ENCODE measurements at places on chromosomes 6 and 20. TPM values are rescaled to one million over a fixed set of nuclear protein-coding genes. Genes with fewer than 3 reads are reported as not detected.

Gene SLC35F1
- not detected for total RNA-seq

DNA sequence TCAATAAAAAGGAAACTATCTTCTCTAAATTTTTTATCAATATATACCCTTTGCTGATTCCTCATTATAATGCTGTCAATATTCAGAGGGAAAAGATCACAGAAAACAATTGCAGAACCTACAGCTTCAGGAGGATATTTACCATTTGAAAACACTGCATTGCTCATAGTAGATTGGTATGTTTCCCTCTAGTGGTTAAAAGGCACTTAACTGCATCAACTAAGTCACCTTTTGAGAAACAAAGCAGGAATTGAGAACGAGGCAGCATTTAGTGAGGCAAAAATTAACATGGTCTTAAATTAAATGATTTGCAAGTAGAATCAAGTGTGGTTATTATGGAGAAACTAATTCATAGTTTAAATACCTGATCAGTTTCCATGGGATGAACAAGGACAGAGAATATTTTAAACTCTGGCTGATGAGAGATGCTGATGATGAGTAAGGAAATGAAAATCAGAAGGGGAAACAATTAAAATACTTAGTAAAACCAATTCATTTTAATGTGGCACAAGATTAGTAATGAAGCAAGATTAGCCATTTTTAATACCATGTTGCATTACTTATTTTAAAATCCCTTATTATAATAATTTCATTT lies 642.1 kb downstream of the EPHA7 start:
- H3K27me3 ChIP-seq: no peaks in the 10 kb centered on the region
- no peaks in the 10 kb centered on the region for H3K36me3 ChIP-seq
- no peak overlapping the region for H3K27ac ChIP-seq

DNA sequence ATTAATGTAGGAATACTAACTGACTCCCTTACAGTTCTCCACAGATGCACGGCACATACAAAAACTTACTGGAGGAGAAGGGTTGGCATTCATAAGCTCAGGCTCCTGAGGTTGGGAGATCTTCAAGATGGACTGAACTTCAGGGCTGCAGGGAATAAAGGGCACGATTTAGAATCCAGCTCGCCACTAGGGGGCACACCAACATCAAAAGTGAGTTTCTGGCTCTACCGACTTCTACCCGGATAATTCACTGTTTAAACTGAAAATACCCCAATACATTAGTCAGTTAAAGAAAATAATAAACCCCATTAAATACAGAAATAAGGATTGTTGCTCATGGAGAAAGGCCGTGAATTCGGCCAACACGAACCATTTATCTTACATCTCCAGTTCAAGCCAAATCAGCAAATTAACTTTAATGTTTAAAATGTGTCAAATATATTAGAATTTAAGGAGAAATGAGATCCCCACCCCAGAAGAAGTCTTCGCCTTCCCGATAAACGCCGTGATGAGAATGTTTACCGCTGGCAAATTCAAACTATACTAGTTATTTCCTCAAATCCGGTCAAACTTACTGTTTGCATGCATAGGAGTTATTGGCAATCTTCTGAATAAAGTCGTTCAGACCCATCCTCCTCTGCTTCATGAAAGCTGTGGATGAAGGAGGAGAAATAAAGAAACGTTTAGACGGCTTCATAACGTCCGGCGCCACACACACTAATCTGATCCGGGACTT lies 121.7 kb upstream of the SLC2A12 start:
- H3K27ac ChIP-seq: peak overlapping the region; percentile 76
- H3K4me1 ChIP-seq: no peaks in the 10 kb centered on the region
- DNase-seq: peak; percentile 84
- H3K27me3 ChIP-seq: no peaks in the 10 kb centered on the region
- peaks cover 47% of the 10 kb centered on the region for H3K36me3 ChIP-seq
- peak overlapping the region; percentile 83 for H3K4me3 ChIP-seq

- no peak for DNase-seq
- H3K4me3 ChIP-seq: no peak overlapping the region
- H3K27ac ChIP-seq: no peak overlapping the region
- no peaks in the 10 kb centered on the region for H3K27me3 ChIP-seq
- no peaks in the 10 kb centered on the region for H3K4me1 ChIP-seq
- H3K36me3 ChIP-seq: no peaks in the 10 kb centered on the region
Observed at GRCh38 chr6:71502956-71503355, 214.3 kb downstream of the OGFRL1 start.

DNA sequence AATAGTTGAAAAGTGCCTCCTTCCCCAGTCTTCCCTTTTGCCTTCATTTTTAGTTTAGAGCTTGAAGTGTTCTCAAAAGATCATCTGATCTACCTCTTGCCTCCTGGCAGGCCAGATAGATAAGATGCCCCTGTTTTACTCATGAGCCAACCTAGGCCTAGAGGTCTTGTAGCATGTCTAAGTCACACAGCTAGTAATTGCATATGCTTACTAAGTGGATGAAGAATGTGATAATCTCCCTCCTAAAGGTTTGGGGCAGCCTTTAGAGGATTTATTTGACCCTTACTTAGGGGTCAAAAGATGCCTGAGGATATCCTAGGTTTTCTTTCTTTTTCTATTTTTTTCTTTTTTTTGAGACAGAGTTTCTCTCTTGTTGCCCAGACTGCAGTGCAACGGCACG lies 2.1 kb downstream of the C6orf141 start:
- H3K27ac ChIP-seq: no peak overlapping the region
- H3K4me1 ChIP-seq: peaks cover 17% of the 10 kb centered on the region
- no peaks in the 10 kb centered on the region for H3K36me3 ChIP-seq
- H3K4me3 ChIP-seq: no peak overlapping the region
- H3K27me3 ChIP-seq: no peaks in the 10 kb centered on the region

Gene TMEM74B
- total RNA-seq: 2.8 TPM

DNA sequence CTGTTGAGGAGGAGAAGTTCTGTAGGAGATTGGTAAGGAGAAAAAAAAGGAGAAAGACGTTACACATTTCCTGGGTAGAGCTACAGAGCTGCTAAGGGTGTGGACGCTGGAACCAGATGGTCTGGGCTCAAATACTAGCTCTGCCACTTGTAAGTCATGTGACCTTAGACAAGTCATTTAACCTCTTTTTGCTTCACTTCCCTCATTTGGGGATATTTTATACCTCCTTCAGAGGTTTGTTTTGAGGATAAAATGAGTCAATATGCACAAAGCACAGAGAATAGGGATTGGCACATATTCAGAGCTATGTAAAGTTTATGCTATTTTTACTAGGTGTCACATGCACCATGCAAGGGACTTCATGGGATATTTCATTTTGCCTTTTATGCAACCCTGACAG lies 708.8 kb downstream of the DHX35 start:
- no peaks in the 10 kb centered on the region for H3K36me3 ChIP-seq
- DNase-seq: no peak
- H3K27me3 ChIP-seq: no peaks in the 10 kb centered on the region
- no peak overlapping the region for H3K4me3 ChIP-seq
- H3K27ac ChIP-seq: no peak overlapping the region

- H3K4me1 ChIP-seq: no peaks in the 10 kb centered on the region
- no peak for DNase-seq
- no peaks in the 10 kb centered on the region for H3K36me3 ChIP-seq
- peak overlapping the region; percentile 93 for H3K4me3 ChIP-seq
- no peaks in the 10 kb centered on the region for H3K27me3 ChIP-seq
Observed at GRCh38 chr6:5004373-5005037, 668 bp upstream of the RPP40 start.

- H3K27ac ChIP-seq: no peak overlapping the region
- H3K4me1 ChIP-seq: no peaks in the 10 kb centered on the region
- H3K27me3 ChIP-seq: no peaks in the 10 kb centered on the region
- peaks cover 9% of the 10 kb centered on the region for H3K36me3 ChIP-seq
Observed at GRCh38 chr6:28906669-28907068, 17.1 kb downstream of the TRIM27 start.

DNA sequence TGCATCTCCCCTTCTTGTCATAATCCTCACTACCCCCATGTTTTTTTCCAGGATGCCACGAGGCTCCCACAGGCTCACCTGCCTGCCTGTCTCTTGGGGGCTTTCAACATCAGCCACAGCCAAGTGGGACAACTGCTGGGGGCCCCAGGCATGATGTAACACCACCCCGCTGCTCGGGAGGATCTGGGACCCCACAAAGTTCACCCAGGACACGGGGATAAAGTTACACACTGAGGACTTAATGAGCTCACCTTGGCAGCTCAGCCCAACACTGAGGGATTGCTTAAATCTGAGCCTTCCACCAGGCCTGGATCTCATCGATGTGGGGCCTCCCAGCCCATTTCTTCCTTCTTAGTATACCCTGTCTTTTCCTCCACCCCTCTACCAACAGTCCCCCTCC lies 56.4 kb upstream of the NNAT start:
- H3K27me3 ChIP-seq: no peaks in the 10 kb centered on the region
- no peaks in the 10 kb centered on the region for H3K36me3 ChIP-seq
- H3K4me1 ChIP-seq: no peaks in the 10 kb centered on the region
- no peak for DNase-seq

Gene HLA-DOB
- total RNA-seq: not detected

GRCh38 chr6:15761045-15761502 lies 98.2 kb upstream of the DTNBP1 start:
- peaks cover 22% of the 10 kb centered on the region for H3K4me1 ChIP-seq
- H3K36me3 ChIP-seq: no peaks in the 10 kb centered on the region
- no peak overlapping the region for H3K27ac ChIP-seq
- DNase-seq: no peak

- DNase-seq: no peak
- no peaks in the 10 kb centered on the region for H3K27me3 ChIP-seq
- no peak overlapping the region for H3K4me3 ChIP-seq
- no peak overlapping the region for H3K27ac ChIP-seq
- no peaks in the 10 kb centered on the region for H3K4me1 ChIP-seq
Observed at GRCh38 chr20:2756056-2756611, 44.3 kb downstream of the CPXM1 start.

All from right lobe of liver (tissue), 6 donors.